ENCODE measurements at places on chromosomes 1 and 21.

DNA sequence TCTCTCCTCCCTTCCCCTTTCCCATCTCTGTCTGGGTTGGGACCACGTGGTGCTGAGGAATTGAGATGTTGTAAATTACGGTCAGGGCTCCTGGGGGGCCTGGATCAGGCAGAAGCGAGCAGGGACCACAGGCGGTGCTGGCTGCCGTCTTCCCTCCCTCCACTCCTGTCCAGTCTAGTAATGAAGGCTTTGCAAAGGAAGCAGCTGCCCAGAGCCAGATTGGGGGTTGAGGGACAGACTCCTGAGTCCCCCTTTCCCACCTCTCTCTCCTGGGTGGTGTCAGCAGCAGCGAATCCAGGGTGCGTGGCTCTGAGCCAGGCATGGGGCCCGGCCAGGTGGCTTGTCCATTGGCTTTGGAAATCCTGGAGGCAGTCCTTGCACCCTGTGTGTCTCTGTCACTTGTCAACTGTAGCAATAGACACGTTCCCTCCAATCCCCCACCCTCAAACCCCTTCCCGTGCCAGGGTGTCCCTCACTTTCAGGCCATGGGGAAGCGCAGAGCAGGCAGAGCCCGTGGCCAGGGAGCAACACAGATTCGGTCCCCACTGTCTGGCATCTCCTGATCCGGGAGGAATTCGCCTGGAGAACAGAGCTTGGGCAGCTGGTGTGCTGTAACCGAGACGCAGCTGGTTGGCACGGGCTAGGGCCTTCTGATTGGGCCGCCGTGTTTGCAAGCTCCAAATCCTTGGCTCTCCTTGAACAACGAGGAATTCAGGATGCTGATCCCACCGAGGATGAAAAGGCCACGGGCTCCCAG lies 64.8 kb upstream of the WNT4 start:
- no peak for DNase-seq

GRCh38 chr1:65980237-65980636 lies 187.5 kb downstream of the PDE4B start:
- DNase-seq = no peak

DNA sequence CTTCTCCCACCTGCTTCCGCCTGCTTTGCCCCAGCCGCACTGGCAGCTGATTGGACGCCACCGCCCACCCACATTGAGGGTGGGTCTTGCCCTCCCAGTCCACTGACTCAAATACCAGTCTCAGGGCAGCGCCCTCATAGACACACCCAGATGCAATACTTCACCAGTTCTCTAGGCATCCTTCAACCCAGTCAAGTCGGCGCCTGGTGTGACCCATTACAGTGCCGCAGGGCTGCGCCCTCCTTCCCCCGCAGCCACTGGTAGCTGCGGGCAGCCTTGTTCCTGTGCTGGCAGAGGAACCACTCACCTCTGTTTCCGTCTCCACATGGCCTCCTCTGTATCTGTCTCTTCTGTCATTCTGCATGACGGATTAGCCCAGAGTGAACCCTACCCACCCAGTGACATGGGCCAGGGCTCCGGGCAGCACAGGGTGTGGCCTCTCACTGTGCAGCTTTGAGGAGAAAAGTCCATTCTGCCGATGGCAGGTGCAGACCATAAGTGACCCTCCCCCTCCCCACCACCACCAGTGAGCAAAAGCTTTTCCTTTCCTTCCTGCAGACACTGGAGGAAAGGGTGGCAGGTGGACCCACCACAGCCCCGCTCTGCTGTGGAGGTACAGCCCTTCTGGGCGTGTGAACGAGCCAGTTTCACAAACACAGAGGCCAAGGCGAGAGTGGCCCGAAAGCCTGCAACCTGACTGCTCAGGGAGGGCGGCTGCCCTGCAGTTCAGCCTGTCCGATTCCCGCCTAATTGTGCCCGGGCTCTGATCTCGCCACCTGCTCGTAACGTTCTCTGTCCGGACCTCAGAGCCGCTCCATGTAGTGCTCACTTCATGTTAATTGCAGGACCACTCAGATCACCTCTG lies 57.1 kb downstream of the FAAP20 start:
- DNase-seq = no peak

DNA sequence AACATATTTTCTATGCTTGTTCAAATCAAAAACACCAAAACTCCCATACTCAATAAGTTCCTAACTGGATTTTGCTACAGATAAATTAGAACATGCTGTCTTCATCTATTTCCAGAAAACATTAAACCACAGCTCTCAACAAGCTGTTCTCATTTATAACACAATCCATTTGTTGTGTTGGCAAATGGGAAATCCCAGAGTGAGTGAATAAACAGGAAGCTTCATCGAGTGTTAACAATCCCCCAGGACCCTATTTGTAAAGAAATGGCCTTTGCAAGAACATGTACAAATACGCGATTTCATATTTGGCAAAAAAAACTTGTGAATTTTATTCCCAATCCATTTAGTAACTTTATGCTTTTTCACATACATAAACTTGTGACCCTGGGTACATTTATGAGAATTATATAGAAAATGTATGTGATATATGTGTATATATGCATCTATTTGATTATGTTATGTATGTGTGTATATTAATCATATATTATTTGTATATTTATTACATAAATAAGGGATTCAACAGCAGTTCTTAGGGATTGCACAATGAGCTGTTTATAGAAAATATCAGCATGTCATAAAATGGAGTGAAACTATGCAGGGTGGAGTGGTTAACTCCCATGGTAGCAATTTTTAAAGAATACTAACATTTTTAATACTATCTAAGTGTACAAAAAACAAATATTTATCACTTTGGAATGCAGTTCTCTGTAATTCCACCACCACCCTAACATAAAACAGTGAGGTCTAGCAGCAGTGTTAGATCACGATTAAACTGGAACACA lies 160.0 kb downstream of the NEGR1 start:
- DNase-seq = no peak

DNA sequence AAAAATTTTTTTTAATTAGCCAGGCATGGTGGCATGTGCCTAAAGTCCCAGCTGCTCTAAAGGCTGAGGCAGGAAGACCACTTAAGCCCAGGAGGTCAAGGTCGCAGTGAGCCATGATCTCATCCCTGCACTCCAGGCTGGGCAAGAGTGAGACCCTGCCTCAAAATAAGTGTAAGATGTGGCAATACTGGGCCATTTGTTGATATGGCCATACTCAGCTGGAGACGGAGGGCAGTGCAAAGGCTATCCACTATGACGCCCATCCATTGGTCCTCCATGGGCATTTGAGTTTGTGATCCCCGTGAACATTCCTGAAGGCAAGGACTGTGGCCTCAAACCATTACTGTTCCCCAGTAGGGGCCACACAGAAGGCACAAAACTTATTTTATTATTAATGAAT lies 1.5 kb downstream of the CASP9 start:
- no peak for DNase-seq

DNA sequence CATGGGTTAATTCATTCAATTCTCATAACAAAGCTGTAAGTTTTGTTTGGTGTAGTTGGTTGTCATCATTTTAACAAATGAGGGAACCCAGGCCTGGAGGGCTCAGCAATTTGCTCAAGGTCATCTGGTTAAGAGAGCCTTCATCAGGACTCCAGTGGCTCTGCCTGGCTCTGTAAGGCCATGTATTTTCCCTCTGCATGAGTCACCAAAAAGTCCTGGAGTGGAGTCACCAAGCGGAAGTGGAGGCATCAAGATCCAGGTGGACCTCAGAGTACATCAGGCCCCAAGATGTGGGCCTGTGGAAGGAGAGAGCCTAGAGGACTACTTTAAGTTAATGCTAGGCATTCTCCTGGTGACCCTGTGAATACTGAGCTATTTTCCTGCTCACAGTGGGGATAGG lies 30.0 kb upstream of the RBM15 start:
- no peak for DNase-seq

DNA sequence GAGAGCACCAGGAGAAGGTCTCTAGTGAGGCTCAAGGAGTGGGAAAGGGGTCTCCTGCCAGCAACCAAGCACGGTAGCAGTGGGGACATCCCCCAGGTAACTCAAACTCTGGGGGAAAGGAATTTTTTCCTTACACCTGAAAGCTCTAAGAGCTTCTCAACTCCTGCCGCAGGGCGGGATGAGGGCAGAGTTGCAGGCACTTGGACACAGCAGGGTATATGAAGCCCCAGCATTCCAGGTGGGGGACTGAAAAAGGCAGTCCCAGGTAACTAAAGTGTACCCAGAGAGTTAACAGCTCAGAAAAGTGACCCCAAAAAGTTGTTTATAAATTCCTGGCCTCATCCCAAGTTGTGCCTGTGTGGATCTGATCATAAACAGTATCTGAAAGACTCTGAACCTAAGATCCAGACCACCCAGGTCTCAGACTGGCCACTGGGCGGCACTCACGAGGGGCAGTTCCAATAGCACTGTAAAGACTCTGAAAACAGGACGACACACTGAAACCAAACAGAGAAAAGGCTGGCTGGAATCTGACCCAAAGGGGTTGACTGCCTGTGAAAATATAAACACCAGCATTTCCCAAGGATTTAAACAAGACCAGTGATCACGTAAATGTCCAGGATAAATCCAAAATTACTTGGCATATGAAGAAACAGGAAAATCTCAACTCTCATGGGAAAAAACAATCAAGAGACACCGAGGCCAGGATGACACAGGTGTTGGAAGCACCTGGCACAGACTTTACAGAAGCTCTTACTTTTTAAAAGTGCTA lies 47.5 kb downstream of the HSF2BP start:
- DNase-seq = no peak

- DNase-seq = no peak
These were observed 91.7 kb downstream of the ATG4C start for GRCh38 chr1:62875676-62876075.

DNA sequence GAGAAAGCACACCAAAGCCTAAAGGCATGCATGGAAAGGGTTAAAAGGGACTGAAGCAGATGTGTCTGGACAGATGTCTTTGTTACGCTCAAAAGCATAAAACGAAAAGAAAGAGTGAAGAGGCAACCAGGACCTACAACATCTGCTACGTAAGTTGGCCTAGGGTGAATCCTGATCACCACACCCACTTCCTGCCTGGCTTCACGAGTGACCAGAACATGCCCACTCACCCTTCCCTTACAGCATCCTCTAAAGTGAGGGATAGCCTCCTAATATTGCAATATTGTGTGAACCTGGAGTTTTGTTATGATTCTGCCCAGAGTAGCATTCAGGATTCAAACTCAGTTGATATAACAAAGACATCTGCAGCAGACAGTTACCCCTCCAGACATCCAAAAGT lies 10.6 kb upstream of the OLIG2 start:
- no peak for DNase-seq

DNA sequence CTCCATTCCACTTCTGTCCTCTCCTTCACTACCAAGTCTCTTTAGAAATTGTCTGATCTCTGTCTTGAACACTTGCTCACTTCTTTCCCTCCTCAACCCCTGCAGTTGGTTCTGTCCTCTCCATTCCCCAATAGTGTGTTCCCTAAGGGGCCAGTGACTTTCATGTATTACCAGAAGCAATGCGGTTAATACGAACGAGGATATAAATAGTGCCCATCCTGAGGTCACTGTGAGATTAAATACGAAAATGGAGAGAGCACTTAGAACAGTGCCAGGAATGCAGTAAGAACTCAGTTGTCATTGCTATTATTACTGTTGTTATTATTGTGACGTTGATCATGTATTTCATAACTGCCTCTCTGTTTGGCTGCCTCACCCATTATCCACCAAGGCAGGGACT lies 53.0 kb upstream of the ARTN start:
- DNase-seq = no peak

DNA sequence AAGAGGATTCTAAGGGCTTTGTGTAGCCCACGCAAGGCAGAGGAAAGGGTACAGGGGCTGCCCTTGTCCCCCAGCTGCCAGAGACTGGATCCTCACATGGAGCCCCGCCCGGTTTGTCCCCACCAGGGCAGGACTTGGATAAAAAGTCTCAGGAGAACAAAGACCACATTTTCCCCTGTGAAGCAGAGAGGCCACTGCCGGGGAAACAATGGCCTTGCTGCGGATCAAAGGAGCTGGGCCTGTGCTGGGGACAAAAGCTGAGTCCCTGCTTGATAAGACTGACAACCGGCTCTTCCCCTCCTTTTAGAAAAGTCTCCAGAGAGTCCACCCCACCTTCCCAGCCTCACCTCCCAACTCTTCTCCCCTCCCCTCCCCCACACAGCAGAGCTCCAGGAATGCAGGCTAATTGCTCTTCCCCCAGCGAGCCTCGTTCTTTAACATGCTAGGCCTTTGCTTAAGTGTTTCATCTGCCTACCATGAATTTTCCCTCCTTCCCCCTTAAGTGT lies 142.4 kb downstream of the PLPP3 start:
- no peak for DNase-seq

- no peak for DNase-seq
These were observed 44.9 kb upstream of the EFHD2 start for GRCh38 chr1:15364740-15365139.

- no peak for DNase-seq
These were observed 10.5 kb upstream of the SDE2 start for GRCh38 chr1:226009650-226010044.

DNA sequence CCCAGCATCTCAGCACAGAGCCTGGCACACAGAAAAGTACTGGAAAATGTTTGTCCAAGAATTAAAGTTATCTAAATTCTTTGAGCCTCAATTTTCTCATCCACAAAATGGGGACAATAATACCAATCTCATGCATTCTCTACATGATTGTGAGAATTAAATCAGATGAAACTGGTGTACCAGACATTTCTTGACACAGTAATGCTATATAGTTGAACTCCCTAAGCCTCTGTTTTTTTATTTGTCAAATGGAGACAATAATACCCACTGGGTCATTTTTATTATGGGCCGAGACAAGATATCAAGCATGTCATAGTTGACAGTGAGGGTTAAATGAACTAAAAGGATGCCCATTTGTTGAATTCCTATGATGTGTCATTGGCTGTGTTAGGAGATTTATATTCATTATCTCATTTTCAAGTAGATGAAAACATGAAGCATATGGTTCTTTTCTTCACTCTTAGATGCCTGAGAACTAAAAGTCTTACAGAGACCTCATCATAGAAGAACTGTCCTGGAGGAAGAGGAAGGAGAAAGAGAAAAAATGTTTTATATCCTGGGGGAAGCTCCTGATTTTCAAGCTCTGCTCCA lies 17.5 kb upstream of the OTUD3 start:
- DNase-seq = no peak

GRCh38 chr1:23741609-23742008 lies 1.7 kb upstream of the ELOA start:
- no peak for DNase-seq

GRCh38 chr1:17665950-17666720 lies 89.0 kb upstream of the ACTL8 start:
- DNase-seq = no peak

- DNase-seq = no peak
These were observed 10.9 kb upstream of the SAMD11 start for GRCh38 chr1:912740-913301.

DNA sequence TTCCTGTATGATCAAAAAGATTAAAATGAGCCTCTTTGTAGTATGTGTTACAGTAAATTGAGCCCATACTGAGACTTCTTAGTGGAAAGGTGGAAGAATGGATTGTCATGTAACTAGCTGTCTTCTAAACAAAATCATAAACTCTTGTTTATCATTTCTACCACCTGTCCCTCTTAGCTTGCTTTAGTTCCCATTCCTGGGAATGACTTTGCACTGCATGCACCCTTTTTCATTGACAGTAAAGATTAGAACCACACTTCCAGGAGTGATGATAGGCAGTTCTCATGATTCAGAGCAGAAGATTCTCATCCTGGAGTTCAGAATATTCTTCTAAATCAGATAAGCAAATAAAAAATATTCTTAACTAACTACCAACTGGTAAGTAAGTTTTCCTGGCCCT lies 28.0 kb downstream of the DENND2D start:
- no peak for DNase-seq

All from T-helper 9 cell (primary cell).